Fibroblast of skin of scalp (primary cell): ENCODE measurements at places on chromosomes 2 and 18.

DNA sequence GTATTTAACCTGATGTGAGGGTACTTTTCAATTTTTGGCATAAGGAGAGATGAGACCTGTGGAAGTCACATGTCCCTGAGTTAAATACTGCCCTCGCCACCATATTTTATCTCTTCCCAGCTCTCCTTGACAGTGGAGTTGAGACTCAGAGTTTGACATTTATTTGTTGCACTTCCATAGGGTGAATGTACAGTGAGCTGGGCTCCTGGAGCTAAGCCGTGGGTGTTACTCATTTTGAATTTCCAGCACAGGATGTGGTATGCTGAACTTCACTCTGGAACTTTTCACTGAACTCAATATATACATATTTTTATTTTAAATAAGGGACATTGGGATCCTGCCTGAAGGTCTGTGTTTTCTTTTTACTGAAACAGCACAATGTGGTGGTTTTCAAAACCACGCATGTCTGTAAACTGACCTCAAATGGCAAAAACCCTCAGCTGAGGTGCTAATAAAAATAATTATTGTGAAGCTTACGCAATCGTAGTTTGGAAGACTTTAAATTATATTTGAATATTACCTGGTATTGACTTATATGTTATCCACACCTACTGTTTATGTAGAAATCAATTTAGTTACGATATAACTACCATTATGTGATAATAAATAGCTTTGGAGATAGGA, 12.1 kb downstream of the RNF144A start:
- peak; percentile 32 for DNase-seq

GRCh38 chr2:68662466-68662865, 19.1 kb downstream of the PROKR1 start:
- no peak for DNase-seq

DNA sequence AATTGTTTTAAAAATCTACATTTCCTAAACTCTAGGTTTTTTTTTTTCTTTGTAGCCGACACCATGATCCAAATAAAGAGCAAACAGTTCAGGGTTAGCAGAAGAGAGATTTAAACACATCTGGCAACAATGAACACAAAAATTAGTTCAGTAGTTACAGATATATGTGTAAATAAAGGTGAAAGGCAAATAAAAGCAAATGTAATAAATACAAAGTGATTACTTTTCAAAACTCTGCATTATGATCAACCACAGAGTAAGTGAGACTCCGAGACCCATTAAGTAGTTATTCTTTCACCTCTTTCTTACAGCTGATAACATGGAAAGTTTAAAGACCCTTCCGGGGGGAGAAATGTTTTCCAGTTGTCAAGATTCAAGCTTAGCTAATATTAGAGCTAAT, 716 bp downstream of the CALCRL start:
- DNase-seq: no peak

GRCh38 chr2:226631187-226631586, 168.4 kb downstream of the IRS1 start:
- DNase-seq: no peak

GRCh38 chr2:211128287-211128686, 571.9 kb downstream of the CPS1 start:
- DNase-seq: no peak
